ENCODE measurements at places on chromosomes 2 and 18. TPM values are rescaled to one million over a fixed set of nuclear protein-coding genes. Genes with fewer than 3 reads are reported as not detected.

DNA sequence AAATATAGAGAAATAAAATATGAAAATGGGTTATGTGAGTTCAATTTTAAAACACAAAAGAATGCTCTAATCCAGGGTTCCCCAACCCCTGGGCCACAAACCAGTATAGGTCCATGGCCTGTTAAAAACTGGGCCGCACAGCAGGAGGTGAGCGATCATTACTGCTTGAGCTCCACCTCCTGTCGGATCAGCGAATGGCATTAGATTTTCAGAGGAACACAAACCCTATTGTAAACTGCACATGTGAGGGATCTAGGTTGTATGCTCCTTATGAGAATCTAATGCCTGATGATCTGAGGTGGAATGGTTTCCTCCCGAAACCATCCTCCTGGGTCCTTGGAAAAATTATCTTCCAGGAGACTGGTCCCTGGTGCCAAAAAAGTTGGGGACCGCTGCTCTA is 34.7 kb downstream of the TTR start:
- no peak for DNase-seq

The EMILIN1 gene
- 178 TPM for total RNA-seq

The GKN2 gene
- not detected for total RNA-seq

GRCh38 chr2:70785137-70785911 is 5.1 kb downstream of the FIGLA start:
- DNase-seq, result no peak

The GBX2 gene
- not detected for total RNA-seq

The CHST9 gene
- total RNA-seq, result not detected

GRCh38 chr2:36502081-36502480 is 95.9 kb downstream of the FEZ2 start:
- DNase-seq, result no peak

DNA sequence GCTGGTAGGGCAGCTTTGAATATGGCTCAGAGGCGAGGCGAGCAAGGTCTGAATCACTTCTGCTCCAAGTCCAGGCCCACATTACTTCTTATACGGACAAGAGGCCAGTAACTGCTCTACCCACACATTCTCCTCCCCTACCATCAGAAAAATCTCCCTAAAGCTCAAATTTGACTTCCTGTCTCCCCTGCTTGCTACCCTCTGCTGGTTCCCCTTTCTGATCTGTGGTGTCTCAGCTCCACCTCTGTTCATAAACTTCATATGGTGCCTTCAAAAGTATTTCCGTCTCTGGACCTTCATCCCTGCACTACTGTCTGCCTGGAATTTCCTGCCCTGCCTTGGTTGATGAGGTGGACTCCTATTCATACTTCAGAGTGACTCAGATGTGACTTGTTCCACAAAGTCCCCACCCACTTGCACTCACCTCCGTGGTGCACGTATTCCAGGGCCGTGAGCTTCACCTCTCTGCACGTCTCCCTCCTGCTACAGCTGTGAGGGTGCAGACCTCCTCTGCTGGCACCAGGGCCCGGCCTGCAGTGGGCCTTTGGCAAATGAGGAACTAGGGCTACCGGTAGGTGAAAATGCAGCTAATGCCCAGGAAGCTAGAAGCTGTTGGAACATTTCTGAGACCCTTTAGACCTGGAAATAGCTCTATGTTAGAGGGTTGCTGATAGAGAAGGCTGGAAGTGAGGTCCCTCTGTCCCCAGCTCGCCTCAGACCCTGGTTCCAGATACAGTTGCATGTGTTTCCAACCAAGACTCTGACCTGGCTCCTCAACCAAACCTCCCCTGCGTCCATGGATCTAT is 24.6 kb upstream of the KCMF1 start:
- DNase-seq, result no peak

- no peak for DNase-seq
Observed at GRCh38 chr2:26735097-26735496, 29.0 kb upstream of the SLC35F6 start.

Measured in posterior vena cava (tissue), 2 donors.